Stimulated activated CD4-positive, alpha-beta T cell treated with anti-CD3 and anti-CD28 coated beads, Interleukin-2, amount 100 ng/mL, for 48 hours (primary cell): ENCODE measurements at places on chromosomes 16 and 17.

GRCh38 chr16:85057212-85057889 lies 29.8 kb downstream of the KIAA0513 start:
- DNase-seq, result no peak

DNA sequence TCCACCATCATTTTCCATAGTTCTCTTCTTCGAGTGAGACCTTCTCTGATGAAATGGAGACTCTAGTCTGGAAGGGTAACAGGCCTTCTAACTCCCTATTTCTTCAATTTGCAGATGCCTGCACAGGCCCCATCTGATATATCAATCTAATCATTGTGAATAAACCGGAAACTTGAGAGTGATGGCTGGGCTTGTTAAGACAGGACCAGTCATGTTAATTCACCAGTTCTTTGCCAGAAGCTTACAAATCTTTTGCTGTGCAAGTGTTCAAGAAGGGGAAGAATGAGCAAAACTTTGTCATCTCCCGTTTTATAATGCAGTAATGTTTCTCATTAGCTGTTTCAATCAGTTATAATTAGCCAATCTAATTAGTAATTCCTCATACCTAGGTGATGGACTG lies 1561.3 kb upstream of the GOT2 start:
- no peak for DNase-seq

- DNase-seq, result no peak
These were observed 482 bp upstream of the SLC16A3 start for GRCh38 chr17:82228278-82228841.

DNA sequence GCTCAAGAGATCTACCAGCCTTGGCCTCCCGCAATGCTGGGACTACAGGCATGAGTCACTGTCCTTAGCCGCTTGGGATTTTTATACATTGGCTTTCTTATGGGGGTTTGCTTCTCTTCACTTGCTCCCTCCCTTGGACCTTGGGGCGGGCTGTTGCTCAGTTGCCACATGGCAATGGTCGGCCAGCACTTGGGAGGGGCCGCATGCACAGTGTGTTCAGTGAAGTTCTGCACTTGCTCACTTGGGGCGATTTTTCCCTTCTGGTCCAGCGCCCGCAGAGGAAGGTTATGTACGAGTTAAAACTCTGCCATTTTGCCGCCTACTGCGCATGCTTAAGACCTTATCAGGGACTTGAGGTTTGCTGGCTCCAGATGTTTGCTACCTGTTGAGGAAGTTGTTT lies 1367.6 kb upstream of the CDH8 start:
- DNase-seq, result no peak

DNA sequence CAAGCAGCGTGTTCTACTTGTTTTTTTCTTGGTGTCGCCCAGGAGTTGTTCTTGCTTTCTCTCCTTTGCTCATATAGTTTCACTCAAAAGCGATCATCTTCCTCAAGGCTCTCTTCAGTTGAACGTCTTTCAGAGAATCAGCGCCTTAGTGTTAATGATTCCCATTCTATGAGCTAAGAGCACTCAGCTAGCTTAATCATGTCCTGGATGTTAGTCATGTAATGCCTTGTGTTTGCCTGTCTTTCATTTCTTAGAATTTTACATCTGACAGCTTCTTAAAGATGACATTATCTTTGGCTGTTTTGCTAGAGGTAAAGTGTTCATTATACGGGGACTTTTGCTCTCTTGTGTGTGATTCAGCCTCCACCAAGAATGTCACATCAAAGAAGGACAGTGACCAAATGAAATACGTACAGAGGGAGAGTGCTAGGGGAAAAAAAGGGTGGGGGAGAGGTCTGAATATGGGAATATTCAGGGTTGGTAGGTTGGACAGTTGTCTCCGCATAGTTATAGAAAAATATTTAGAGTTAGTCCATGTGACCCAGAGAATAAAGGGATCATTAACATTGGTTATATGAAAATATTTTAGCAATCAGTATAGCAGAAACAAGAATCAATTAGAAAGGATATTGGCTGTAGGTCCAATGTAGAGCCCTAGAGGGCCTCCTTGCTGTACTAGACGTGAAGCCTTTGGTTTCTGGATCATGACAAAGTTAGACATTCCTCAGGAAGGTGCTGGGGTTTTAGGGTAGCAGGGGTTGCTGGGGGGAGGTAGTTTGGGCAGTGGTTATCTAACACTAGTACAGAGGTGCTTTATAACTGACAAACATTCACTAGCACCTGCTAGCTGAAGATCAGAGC lies 31.9 kb upstream of the ANKFN1 start:
- no peak for DNase-seq

DNA sequence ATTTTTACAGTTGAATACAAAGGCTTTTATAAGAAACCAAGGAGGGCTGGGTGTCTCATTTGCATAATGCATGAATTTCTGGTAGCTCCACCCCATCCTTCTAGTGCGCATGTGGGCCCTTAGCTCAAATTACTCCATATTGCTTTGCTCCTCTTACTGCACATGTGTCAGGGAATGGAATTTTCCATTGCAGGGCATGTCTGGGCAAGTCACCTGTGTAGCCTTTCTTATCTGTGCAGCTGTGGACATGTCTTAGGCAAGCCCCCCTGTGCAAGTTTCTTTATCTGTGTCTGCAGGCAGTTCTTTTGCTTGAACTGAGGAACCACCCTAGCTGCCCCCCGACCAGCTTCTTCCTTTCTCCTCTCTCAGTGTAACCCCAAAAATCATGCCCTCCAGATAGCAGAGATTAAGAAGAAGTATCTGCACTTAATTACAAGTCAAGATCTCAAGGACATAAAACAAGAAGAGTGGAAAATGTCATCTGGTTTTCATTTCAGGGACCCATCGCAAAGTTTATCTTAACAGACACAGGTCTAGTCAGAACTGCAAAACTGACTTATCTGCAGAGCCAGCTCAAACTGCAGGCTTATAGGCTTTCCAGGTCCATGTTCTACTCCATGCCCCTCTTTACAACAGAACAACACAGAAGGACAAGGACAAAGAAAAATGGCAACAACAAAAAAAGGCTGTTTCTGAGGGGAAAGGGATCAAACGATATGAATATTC lies 137.9 kb upstream of the HS3ST4 start:
- DNase-seq, result no peak

DNA sequence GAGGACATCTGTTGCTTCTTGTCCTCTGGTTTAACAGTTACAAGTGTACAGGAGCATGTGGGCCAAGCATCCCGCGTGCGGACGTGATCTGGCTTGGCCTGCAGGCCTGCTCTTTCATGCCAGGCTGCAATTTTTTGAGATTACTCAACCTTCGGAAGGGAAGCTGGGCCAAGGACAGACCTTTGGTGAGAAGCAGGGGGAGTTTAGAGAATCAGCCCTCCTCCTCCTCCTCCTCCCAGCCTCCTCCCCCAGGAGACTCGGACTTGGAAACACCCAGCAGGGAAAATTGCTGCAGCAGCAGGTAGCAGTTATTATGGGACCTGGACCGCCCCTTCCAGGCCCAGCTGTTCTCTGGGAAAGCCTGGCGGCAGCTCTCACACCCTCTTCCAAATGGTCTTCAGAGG lies 5.1 kb upstream of the KLHL36 start:
- DNase-seq, result no peak

DNA sequence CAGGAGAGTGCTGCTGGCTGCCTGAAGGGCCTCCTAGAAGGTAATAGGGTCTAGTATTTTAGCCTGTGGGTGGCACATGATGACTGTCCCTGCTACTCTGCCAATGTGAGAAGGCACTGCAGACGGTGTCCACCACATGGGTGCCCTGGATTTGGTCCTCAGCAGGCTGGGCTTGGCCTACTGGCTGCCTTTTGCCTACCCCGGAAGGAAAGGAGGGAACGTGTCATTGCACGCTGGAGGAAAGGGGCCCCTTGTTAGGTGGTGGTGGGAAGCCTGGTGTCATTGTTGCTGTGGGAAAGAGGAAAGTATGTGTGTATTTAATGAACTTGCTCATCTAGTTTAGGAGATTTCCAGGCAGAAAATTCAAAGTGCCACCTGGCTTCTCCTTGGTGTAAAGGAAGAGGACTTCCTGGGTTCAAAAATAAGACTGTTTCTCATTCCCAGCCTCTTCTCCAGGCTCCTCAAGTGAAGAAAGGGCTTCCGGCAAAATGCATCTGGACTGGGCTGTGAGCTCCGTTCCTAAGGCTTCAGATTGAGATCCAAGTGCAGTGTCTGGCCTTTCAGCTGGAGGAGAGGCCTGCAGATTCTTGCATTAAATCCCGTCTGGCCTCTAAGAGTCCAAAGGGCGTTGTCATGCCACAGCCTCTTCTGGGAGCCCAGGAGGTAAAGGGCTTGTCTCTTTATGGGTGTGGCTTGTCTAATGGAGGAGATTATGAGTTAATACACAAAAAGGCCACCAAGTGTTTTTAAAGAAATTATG lies 55.1 kb downstream of the RPTOR start:
- DNase-seq, result no peak

- no peak for DNase-seq
These were observed 90.6 kb upstream of the FBXO47 start for GRCh38 chr17:39057701-39058206.

DNA sequence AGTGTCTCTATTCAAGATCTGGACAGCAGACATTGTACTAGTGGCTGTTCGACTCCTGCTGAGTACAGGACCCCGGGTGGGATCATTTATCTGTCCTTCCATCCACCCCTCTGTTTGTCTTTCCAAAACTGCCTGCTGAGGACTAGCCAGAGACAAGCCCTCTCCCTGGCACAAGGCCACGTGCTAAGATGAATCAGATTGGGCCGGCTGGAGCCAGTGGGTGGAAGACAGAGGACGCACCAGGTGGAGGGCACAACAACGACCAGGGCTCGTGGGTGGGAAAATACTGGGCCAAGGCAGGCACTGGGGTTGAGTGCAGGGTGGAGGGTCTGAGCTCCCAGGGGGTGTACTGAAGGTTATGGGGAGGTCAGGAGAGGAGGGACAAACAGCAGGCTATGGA lies 1.4 kb upstream of the CA7 start:
- DNase-seq, result no peak

DNA sequence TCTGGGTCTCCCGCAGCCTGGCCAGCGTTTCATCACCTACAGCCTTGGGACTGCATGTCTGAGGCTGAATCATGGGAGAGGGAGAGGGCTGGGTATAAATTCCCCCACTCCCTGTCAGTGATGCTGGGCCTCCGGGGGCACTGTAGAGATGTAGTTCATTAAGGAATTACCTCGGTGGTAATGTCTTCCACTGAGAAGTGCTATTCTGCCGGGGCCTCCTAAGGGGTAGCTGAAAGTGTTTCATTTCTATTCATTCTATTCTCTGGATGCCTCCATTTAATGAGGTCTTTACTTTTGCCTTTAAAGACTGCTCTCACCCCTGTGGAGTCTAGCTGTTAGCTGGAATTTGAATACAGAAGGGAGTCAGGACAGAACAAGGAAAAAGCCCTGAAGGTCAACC lies 116.4 kb upstream of the HS3ST4 start:
- DNase-seq, result no peak

DNA sequence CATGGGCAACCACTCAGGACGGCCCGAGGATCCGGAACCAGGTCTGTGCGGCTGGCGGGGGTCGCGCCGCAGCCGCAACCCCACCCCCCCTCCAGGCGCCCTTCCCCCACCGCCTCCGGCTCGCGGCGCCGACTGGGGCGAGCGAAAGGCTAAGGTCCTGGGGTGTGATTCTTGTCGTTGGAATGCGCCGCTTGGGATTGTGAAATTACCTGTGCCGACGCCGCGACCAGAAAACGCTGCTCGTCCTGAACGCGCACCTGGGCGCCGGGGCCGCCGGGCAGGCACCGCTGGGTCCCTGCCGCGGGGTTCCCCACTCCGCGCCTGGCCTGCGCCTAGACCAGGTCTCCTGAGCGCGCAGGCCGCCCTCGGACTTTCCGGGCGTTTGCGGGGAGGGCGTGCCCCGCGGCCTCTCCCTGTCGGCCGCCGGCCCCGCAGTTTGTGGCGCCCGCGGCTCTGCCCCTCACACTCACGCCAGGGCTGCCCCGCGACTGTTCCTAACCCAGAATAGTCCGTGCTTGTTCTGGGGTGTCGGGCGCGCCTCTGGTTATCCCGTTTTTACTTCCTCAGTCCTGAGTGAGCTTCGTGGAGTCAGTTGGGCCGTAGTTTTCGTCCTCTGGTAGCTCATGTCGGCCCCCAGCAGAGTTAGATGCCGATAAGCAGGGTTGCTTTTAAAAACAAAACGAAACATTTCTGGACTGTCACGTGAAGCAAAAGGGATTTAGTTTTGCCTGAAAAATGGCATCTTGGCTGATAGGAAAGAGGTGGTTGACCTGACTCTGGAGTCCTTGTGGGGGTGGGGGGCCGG lies 147.2 kb downstream of the SPECC1 start:
- DNase-seq, result peak; percentile 2

DNA sequence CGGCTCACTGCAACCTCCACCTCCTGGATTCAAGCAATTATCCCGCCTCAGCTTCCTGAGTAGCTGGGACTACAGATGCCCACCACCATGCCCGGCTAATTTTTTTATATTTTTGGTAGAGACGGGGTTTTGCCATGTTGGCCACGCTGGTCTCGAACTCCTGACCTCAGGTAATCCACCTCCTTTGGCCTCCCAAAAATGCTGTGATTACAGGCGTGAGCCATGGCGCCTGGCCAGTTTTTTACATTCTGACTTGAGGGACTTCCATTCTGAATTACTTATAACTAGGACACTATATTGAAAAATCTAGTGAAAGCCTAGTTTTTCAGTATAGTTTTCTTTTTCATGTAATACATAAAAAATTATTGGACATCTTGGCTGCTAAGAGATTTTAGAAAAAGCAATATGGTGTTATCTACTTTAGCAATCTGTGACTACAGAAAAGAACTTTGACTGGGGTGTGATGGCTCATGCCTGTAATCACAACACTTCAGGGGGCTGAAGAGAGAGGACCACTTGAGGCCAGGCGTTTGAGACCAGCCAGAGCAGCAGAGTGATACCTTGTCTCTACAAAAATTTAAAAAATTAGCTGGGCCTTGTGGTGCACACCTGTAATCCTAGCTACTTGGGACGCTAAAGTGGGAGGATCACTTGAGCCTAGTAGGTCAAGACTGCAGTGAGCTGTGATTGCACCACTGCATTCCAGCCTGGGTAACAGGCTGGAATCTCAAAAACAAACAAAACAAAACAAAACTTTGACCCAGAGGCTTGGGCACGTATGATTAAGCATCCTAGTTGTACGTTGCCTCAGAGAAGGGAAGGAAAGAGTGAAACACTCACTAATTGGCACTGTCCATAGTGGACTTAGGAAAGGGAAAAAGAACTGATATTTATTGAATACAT lies 26.8 kb upstream of the GOSR1 start:
- no peak for DNase-seq

DNA sequence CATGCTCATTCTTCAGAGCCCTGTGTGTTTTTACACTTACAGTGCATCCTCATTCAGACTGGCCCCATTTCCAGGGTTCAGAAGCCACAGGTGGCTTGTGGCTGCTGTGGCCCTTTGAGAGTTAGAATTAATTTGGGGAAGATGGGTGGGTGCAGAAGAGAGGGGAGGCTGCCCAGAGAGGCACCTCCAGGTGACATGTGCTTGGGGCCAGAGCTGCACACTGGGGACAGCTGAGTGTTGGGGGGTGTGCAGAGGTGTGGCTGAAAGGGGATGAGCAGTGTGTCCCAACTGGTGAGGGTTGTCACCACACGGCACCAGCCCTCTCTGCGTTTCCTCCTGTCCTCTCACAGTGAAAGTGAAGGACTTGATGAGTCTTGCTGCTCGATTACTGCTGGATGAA lies 6.9 kb upstream of the EIF1 start:
- DNase-seq, result no peak

- no peak for DNase-seq
These were observed 30.1 kb downstream of the FZD2 start for GRCh38 chr17:44587339-44587738.
